Stimulated activated CD8-positive, alpha-beta memory T cell treated with anti-CD3 and anti-CD28 coated beads, Interleukin-7, amount 100 ng/mL, for 1 hour (primary cell): ENCODE measurements at places on chromosomes 2 and 18.

DNA sequence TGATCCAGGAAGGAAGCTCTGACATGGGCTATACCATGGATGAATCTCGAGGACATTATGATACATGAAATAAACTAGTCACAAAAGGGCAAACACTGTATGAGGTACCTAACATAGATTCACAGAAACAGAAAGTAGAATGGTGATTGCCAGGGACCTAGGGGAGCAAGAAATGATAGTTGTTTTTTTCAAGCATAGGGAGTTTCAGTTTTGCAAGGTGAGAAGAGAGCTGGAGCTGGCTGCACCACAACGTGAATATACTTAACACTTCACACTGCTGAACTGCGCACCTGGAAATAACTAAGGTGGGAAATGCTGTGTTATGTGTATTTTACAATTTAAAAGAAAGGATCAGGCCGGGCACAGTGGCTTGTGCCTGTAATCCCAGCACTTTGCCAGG, 13.2 kb upstream of the AGAP1 start:
- no peak for DNase-seq

DNA sequence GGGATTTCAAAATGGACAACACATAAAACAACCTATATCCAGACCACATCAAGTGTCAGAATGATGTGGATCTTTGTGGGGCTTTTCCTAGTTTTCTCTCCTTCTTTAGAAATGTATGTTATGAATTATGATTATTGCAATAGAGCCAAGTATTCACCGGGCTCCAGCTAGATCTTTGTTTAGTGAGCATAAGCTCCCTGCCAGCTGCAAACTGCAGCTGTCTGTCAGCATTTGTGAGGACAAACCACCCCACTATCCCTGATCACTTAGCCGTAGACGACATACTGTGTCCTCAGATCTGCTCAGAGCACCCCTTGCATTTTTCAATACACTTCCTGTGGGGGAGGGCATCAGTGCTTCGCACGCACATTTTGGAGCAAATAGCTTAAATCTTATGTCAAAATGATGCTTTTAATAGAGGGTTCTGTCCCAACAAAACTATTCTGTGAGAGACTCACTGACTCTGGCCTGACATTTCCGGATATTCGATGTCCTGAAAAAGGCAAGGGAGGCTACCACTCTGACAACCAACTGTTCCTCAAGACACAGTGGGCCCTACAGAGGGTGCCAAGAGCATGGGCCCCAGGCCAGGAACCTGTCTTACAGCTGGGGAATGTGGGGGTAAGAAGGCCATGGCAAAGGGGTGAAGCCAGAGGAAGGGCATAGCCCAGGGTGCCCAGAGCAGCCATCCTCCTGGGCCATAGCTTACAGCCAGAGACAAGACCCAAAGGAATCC, 346.0 kb downstream of the ARHGAP15 start:
- DNase-seq: no peak

DNA sequence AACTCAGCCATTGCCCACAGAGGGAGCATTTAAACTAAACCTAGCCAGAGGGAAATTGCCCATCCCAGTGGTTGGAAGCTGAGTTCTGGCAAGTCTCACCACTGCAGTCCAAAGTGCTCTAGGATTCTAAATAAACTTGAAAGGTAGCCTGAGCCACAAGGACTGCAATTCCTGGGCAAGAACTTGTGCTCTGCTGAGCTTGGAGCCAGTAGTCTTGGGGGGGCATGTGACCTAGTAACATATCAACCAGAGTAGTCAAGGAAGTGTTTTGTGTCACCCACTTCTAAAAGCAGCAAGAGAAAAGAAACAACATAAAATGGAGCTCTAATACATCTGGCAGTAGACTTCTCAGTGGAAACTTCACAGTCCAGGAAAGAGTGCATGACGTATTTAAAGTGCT, 167.0 kb downstream of the PTH2R start:
- DNase-seq: no peak

GRCh38 chr2:166404831-166405568, 29.3 kb upstream of the SCN9A start:
- DNase-seq: no peak

GRCh38 chr2:200702044-200702443, 109.7 kb upstream of the BZW1 start:
- DNase-seq: no peak
